ENCODE measurements at places on chromosomes 6 and 20.

GRCh38 chr6:148347441-148348054, 4.9 kb downstream of the SASH1 start:
- no peak for DNase-seq

- DNase-seq = no peak
These were observed 22.9 kb downstream of the RANBP9 start for GRCh38 chr6:13688692-13689196.

- DNase-seq = no peak
These were observed 29.9 kb upstream of the SMOC2 start for GRCh38 chr6:168411130-168411529.

- no peak for DNase-seq
These were observed 73.9 kb downstream of the SNX9 start for GRCh38 chr6:157896932-157897331.

DNA sequence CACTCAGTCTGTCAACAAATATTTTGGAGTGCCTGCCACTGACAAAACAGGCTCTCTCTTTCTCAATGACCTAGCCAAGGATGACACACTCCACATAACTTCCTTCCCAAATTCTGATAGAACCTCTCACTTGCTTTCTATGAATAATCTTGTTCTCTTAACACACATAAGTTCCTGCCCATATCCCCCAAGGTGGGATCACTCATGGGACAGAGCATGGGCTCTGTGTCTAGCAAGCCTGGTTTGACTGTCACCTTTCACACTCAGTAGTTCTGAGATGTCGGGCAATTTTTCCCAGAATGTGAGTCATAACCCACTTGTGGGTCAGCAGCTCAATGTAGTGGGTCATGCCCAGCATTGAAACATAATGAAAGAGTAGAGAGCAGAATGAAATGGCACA, 78.1 kb downstream of the LRFN2 start:
- no peak for DNase-seq

DNA sequence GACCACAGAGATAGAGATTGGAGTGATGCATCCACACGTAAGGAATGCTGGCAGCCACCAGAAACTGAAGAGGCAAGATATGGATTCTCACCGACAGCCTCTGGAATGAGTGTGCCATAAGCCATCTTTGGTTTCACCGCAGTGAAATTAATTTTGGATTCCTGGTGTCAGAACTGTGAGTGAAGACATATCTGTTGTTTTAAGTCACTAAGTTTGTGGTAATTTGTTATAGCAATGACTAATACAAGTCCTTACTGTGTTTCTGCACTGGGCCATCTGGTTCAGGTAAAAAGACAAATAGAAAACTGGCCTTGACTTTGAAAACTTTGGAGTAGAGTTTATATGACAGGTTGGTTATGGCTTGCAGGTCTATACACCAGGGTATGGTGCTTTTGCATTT, 261.9 kb downstream of the PHF3 start:
- no peak for DNase-seq

DNA sequence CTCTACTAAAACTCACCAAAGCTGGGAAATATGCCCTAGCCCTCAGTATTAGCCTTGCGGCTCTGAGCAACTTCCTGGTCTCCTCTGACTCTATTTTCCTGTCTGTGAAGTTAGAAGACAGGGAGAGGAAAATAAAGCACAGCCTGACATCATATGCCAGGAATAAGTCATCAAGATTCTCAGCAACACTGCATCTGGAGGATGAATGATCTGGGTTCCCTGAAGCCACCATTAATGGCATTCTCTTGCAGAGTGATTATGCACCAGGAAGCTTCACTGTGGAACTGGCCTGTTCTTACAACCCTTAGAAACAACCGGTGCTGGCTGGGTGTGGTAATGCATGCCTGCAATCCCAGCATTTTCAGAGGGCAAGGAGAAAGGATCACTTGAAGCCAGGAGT, 12.4 kb downstream of the ADGRF5 start:
- DNase-seq = no peak

Data from NCI-H510A (cell line).